ENCODE measurements at places on chromosomes 2 and 18.

- DNase-seq, result no peak
These were observed 321.0 kb upstream of the HS6ST1 start for GRCh38 chr2:128639693-128640092.

- no peak for DNase-seq
These were observed 44.5 kb upstream of the EGR4 start for GRCh38 chr2:73337828-73338227.

DNA sequence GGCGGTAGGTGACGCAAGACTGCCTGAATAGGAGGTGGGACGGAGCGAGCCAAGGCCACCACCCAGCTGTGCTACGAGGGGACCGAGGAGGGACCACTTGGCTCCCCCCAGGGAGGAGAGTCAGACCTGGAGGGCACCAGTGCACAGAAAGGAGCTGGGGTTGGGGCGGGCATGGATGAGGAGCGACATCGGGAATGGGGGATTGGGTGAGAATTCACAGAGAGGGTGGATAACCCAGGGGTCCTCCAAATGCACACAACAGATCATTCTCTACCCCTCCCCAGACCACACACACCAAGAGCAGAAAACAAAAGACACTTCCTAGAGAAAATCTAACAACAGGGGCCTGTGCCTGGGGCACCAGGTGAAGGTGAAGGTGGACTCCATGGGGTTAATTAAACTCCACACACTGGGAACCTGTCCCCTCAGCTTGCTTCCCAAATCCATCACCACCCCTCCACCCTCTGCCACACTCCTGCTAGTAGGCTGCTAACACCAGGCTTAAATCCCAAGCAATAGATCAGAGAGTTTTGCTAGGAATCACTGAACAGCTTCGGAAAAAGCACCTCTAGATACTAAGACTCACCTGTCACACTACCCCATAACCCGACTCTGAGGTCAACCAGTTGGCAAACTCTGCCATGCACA lies 274.6 kb downstream of the EIPR1 start:
- DNase-seq, result no peak

DNA sequence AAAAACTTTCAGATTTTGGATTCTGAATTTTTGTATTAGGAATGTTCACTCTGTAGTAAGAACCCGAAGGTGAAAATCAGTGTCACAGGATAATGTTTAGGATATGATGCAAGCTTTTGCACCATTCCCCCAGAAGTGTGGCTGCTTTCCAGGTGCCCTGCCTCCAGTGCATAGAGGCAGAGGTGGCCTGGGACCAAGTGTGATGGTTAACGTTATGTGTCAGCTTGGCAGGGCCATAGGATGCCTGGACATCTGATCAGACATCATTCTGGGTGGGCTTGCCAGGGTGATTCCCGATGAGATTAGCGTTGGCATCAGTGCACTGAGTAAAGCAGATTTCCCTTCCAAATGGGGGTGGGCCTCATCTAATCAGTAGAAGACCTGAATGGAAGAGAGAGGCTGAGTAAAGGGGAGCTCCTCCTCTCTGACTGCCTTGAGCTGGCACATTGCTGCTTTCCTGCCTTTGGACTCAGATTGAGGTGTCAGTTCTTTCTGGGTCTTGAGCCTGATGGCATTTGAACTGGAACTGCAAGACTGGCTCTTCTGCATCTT lies 177.4 kb upstream of the HS6ST1 start:
- no peak for DNase-seq

- no peak for DNase-seq
These were observed 2.1 kb downstream of the SPOPL start for GRCh38 chr2:138503652-138504051.

GRCh38 chr18:41012194-41012593 lies 942.8 kb upstream of the PIK3C3 start:
- DNase-seq, result no peak

- DNase-seq, result no peak
These were observed 184.1 kb upstream of the KYNU start for GRCh38 chr2:142693171-142693950.

DNA sequence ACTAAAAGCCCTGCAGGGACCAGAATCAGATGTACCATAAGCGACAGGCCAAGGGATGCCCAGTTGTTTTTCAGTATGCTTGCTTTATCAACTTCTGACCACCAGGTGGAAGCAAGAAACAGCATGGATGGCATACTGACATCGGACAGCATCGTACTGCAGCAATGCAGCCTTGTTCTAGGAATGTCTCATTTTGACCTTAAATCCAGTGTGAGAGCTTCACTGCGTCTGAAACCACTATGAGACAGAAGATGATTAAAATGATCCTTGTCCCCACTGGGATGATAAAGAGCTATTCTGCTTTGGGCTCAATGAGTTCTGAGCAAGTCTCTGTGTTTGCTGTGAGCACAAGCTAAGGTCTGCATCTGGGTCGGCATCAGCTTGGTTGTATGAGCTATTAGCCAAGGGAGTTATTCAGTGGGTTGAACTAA lies 54.3 kb downstream of the CDK15 start:
- DNase-seq, result peak; percentile 15

DNA sequence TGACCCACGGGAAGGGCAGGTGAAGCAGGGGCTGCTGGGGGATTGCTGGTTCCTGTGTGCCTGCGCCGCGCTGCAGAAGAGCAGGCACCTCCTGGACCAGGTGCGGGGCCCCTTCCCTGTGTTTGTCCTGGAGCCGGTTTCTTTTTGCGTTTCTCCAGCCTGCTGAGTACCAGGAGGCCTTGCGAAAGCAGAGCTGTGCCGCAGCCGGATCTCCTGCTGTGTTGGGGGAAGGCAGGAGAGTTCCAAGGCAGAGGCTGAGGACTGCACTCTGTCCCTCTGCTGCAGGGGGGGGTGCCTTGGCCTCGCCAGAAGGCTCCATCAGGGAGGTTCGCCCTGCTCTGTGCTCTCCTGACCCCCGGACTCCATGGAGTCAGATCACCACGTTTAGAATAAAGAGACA lies 2.8 kb downstream of the CAPN10 start:
- no peak for DNase-seq

- DNase-seq, result no peak
These were observed 2.5 kb downstream of the CRIM1 start for GRCh38 chr2:36357847-36358659.

- peak; percentile 30 for DNase-seq
These were observed 57.1 kb downstream of the ADCYAP1 start for GRCh38 chr18:961644-962355.

DNA sequence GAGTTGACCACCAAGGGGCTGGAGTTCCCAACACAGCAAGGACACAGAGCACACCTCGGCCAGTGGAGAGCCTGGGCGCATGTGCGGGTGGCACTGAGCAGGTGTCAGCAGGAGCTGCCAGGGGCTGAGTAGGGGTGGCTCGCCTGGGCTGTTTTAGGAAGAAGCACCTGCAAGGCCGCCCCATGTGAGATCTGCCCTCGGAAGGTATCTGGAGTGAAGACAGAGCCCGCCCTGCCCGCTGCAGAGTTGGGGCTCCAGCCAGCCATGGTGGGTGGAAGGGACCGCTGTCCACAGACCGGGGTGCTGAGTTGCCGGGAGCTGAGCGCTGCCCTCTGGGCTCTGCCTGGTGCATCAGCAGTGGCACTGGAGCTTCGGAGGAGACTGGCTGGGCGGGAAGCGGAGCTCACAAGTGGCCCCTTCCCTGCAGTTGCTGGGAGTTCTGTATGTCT lies 35.2 kb downstream of the MTERF4 start:
- DNase-seq, result no peak

DNA sequence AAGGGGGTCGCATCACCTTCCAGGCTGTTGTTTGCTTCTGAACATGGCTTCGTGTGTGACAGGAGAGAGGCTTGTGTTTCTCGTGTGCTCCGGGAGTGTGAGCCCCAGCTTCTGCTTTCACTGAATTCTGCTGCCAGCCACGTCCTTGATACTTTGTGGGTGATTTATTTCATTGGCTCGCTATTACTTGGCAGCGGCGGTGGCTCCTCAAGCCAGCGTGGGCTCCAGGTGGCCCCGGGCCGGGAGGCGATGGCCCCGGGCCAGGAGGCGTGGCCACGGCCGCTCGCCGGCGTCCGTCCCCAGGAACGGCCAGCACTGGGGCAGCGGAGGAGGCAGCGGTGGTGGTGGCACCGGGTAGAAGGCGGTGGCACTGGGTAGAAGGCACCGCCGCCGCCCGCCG lies 63.1 kb downstream of the NAPG start:
- no peak for DNase-seq

GRCh38 chr2:107543793-107544192 lies 282.9 kb upstream of the RGPD4 start:
- DNase-seq, result no peak

- no peak for DNase-seq
These were observed 124.8 kb downstream of the PXDN start for GRCh38 chr2:1619556-1619955.

DNA sequence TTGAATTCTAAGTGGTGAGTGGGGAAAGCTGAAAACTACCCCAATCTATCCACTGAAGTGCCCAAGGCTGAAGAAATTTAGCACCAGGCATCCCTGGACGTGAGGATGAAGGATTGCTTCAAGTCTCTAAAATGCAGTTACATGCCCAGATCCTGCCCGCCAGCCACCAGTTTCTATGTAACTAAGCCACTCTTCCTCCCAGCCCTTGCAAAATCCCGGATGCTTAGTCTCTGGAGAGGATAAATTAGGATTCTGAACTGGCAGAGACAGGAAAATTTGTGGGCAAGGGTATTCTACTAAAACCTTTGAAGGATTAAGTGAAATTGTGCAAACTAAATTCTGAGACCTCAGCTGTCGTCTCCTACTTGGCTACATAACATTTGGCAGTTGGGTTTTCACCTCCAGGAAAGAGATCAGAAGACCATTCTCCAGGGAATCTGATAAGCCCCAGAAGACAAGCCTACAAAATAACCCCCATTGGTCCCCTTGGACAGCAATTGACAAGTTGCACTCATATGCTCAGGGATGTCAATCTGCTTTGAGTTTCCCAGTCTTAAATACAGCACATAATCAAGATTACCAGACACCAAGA lies 93.9 kb upstream of the CD226 start:
- no peak for DNase-seq

- DNase-seq, result no peak
These were observed 46.5 kb upstream of the COL5A2 start for GRCh38 chr2:189226017-189226416.
